ENCODE measurements at places on chromosomes 6 and 20. TPM values are rescaled to one million over a fixed set of nuclear protein-coding genes. Genes with fewer than 3 reads are reported as not detected.

Gene EFCAB8
- polyA plus RNA-seq, result 0.03 TPM

Gene MATN4
- not detected for polyA plus RNA-seq

Gene C6orf52
- polyA plus RNA-seq, result 0.33 TPM

GRCh38 chr6:66902457-66902856, 1195.4 kb upstream of the EYS start:
- no peak for DNase-seq

GRCh38 chr6:121677571-121677970, 242.1 kb downstream of the GJA1 start:
- DNase-seq, result no peak

DNA sequence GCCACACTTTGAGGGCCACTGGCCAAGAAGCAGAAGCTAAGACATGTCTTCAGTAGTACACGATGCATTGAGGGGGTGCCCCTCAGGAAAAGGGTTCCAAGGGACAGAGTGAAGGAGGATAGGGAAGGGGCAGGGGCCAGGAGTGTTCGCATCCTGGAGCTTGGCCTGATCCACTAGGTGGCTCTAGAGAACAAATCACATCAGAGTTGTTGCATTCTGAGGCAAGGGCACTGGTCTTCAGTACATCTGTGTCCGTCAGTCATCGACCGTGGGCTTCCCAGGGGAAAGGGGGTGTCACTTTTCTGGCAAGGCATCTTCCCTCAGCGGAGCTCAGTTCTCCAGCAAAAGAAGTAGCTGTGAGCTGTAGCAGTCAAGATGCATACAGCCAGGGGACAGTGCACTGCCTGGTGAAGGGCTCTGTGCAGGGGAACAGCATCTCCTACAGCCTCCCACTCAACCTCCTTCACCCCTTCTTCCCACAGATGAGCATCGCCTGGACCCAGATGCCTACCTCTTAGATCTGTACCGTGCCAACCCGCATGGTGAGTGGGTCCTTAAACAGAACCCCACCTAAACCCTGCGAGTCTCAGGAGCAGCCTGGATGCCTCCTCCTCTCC, 47.8 kb downstream of the ARHGAP40 start:
- no peak for DNase-seq
